Lung (tissue), 17 donors: ENCODE measurements at places on chromosomes 7 and 10. TPM values are rescaled to one million over a fixed set of nuclear protein-coding genes. Genes with fewer than 3 reads are reported as not detected.

The CALHM3 gene
- 0.02 TPM for polyA plus RNA-seq

The PHYH gene
- 28.1 TPM for polyA plus RNA-seq

The HABP2 gene
- 0.14 TPM for polyA plus RNA-seq

The ZCCHC24 gene
- 14.8 TPM for polyA plus RNA-seq

The CYP2C9 gene
- polyA plus RNA-seq = 0.26 TPM

The PTPRZ1 gene
- 1.7 TPM for polyA plus RNA-seq
